ENCODE measurements at places on chromosomes 6 and 20.

GRCh38 chr6:148611213-148611612 lies 135.6 kb upstream of the UST start:
- no peak for DNase-seq

DNA sequence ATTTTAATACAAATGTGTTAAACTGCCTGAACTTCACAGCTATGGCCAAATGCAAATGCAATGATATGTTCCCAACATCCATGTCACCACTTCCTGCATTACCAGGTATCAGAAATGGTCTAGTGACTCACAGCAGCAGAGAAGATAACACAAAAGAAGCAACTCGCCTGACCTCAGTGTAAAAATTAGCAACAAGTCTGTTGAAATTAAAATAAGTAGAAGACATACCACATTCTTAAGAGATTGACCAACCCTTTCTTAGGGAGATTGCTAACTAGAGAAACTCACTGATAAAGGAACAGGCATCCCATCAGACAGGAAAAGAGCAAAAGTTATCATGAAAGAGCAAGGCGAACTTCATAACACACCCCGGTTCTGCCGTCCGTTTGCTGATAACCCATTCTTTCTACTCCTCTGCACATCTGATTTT lies 45.1 kb downstream of the RNASET2 start:
- no peak for DNase-seq

- DNase-seq = no peak
These were observed 128.9 kb downstream of the TMEM200A start for GRCh38 chr6:130494729-130495128.

DNA sequence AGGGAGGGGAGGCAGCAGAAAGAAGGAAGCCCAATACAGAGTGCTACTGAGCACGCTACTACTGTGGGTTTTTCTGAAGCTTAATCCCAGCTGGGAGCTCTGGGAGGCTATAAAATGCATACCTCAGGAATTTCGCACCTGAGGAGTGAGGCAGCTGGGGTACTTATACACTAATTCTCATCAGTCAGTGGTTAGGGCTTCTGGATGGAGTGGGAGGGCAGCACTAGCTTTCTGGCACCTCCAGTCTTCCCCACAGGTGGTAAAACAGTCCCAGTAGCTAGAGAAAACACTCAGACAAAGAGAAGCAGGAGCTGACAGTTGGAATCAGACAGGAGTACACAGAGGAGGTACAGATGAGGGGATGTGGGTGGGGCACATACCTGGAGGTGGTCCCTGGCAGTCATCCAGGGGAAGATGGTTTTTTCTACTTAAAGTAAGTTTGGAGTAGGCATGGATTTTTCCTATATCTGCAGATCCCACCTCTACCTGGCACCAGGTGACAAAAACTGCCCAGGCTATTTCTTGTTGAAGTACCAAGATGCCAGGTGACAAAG lies 37.8 kb downstream of the CPXM1 start:
- no peak for DNase-seq

- no peak for DNase-seq
These were observed 76.0 kb downstream of the UNC5CL start for GRCh38 chr6:40963019-40963418.

GRCh38 chr6:131721161-131721560 lies 10.3 kb upstream of the CTAGE9 start:
- no peak for DNase-seq

- no peak for DNase-seq
These were observed 87.1 kb upstream of the GJE1 start for GRCh38 chr6:142045380-142046278.

DNA sequence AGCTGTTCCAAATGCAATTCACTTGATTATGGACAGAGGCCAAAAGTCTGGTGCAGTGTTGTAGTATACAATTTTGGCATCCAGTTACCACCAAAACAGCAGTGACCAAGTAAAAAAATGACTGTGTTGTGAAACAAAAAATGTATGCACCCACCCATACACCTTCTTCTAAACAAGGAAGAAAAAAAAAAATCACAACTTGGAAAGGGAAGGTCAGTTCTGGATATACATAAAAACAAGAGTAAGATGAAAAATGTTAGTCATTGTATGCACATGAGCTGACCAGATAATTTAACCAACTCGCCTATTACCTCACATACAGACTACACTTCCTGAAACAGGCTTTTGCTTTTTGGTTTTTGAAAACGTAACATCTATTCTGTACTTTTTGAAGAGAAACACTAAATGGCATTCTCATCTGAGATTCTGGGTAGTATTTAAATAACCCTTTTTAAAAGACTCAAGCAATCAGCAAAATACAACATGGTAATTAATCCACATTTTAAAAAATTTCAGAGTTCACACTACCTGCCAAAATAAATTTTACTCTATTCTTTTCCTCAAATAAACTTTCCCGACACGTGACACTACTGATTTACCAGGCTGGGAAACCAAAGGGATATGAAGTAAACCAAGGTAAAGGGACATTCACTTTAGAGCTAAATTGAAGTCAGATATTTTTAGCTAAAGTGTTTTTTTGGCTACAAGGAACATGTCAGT lies 141.6 kb upstream of the SHLD1 start:
- no peak for DNase-seq

DNA sequence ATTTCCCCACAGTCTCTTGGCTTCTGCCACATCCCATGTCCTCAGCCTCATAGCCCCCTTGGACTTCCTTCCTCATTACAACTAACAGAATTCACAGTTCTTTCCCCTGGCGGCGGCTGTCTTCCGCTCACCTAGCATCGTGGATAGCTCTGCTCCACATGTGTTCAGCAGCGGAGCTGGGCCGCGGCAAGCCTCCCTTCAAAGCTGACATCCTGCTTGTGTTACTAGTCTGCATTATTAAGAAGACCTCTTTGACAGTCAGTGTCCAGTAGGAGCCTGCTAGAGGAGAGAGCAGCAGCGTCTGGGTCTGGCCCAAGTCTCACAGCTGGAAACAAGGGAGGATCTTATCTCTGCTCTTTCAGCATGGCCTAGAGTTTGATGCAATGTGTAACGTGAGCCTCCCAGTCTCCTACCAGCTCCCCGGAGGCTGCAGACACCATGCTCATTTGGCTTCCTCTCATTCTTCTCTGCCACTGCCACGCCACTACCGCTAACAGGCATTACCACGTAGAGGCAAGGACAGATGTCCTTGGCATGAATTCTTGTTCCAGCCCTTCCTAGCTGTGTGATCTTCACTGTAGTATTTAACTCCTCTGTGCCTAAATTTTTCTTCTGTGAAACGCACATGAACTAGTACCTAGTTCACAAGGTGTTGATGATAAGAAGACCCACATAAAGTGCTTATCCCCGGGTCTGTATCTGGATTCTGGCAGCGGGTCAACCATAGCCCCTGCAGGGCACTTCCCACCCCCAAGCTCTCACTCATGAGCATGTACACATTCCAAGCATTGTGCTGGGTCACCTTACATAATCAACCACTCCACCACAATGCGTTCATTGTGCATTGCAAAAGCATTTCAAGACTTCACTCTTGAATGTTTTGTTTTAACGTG lies 107.1 kb upstream of the BACH2 start:
- no peak for DNase-seq

GRCh38 chr6:104527761-104528415 lies 331.8 kb downstream of the HACE1 start:
- no peak for DNase-seq

- DNase-seq = no peak
These were observed 25.0 kb upstream of the HMGCLL1 start for GRCh38 chr6:55604021-55604420.

- DNase-seq = no peak
These were observed 382.5 kb downstream of the TAF4 start for GRCh38 chr20:61682996-61683681.

DNA sequence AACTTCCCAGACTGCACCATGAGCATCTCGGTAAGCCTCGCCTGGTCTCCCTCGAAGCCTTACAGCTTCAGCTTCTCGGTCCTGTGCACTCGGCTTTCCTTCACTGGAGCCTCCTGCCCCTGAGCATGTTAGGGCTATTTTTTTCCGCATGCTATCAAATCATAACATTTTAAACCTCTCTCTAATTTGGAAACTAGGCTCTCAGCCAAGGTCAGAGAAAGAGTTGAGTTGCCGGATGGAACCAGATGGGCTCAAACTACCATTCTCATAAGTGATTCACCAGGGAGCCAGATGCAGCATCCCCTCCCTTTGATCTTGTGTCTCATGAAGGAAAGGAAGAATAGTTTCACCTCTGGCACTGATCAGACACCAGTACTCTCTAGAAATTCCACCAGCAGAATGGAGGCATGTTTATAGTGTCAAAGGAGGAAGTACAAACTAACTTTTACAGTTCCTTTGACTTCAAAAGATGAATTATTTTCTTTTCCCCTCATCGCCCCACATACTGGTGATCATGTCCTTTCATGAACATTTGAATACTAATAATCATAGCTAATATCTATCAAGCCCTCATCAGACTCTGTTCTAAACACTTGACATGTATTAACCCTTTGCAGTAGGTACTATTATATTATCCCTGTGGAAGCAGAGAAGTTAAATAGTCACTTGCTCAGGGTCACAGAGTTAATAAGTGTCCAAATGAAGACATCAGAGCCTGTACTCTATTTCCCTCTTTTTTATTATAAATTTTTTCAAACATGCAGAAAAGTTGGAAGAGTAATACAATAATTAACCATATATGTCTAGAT lies 46.7 kb downstream of the MAP1LC3A start:
- DNase-seq = no peak

DNA sequence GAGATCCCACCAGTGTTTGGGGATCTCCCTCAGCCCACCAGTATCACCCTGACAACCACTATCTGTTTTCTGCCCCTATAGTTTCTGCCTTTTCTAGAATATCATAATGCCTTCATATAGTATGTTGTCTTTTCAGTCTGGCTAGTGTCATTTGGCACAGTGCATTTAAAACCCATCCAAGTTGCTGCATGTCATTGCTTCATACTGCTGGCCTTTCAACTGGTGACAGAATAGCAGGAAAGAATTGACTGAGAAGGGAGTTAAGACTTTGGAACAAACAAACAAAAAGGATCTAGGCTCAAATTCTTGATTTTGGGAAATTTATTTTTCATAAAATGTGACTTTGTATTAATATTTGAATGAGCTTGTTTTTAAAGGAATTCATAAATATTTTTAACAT lies 4.5 kb downstream of the LMBRD1 start:
- no peak for DNase-seq

- DNase-seq = no peak
These were observed 137.0 kb downstream of the DST start for GRCh38 chr6:56505512-56506260.

DNA sequence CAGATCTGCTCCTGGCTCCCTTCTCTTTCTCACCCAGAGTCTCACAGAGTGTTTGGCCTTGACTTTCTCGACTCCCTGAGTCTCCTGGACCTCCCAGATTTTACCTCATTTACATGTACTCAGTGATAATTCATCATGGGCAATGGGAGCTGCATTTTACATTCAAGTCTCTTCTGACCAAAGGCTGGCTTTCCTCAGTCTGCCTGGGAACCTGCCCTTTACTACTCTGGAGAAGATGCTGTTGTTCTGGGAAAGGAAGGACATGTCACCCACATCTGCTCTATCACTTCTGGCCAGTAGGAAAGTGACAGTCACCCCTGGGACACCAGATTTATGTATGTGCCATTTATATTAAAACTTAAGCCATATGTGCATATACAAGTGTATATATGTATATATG lies 7.4 kb downstream of the LRRN4 start:
- no peak for DNase-seq

DNA sequence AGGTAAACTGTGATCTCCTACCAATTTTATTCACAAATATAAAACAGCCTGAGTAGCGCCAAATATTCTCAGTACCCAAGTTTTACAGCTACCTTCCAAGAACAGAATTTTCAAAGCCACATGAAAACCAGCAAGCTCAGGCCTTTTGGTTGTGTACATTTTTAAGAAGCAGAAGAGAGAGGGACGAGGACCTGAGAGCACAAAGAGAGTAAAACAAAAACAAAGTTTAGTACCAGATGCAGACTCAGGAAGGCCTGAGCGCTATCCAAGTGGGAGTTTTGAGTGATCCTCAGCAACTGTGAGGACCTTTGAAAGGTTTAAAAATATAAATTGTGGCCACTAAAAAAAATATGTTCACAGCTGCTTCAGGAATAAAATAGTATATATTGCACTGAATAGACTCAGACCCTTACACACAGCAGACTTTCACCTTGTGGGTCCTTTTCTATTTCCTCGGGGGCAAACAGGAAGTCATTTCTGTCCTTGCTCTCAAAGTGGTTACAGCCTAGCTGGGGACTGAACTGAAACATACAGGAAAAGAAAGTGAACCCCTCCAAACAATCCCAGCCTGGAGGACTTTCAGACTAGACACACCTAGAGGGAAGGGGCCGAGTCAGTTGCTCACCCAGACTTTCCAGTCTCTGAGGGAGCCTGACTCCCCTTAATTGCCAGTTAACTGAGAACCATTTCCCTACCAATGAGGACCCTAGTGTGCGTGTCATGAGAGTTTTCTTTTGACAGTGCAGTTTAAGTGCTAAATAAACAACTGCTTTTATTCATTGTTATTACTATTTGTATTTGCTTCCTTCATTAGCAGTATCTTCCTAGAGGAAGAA lies 48.5 kb upstream of the NT5E start:
- no peak for DNase-seq

- DNase-seq = no peak
These were observed 90.0 kb downstream of the RAMACL start for GRCh38 chr6:166496460-166496859.

GRCh38 chr6:44266347-44266746 lies 996 bp upstream of the NFKBIE start:
- DNase-seq = no peak

GRCh38 chr20:59583428-59584277 lies 20.7 kb upstream of the PHACTR3 start:
- DNase-seq = no peak

GRCh38 chr6:168280020-168280898 lies 39.3 kb downstream of the DACT2 start:
- DNase-seq = no peak

DNA sequence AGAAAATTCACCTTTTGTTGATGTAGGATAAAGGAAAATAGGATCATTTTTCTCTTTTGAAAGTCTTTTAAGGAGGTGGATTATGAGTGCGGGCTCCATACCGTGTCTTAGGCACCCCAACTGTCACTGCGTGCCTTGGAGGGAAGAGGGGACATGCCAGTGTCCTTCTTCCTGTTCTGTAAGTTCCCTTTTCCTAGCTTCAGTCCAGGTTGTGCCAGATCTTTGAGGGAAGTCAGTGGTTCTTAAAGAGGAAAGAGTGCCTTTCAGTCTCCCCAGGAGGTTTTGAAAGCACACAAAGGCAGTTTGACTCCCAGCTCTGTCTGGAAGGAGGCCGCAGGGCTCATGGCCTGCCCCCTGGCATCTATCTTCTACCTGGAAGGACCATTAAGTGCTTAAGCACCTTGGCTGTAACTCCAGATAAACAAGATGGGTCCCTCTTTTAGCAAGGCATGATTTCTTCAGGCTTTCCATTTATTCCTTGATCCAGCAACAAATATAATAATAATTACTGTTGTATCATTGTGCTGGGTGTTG lies 13.0 kb downstream of the EFCAB8 start:
- no peak for DNase-seq

Measured in activated T-cell treated with anti-CD3 and anti-CD28 coated beads for 24 hours (primary cell).